ENCODE measurements at places on chromosomes 11 and 22.

GRCh38 chr11:4884361-4884760, 2.7 kb downstream of the OR51T1 start:
- no peak for DNase-seq

GRCh38 chr11:130476200-130476921, 27.9 kb downstream of the ADAMTS15 start:
- no peak for DNase-seq

- DNase-seq = no peak
These were observed 39.6 kb downstream of the QSER1 start for GRCh38 chr11:32932196-32932595.

DNA sequence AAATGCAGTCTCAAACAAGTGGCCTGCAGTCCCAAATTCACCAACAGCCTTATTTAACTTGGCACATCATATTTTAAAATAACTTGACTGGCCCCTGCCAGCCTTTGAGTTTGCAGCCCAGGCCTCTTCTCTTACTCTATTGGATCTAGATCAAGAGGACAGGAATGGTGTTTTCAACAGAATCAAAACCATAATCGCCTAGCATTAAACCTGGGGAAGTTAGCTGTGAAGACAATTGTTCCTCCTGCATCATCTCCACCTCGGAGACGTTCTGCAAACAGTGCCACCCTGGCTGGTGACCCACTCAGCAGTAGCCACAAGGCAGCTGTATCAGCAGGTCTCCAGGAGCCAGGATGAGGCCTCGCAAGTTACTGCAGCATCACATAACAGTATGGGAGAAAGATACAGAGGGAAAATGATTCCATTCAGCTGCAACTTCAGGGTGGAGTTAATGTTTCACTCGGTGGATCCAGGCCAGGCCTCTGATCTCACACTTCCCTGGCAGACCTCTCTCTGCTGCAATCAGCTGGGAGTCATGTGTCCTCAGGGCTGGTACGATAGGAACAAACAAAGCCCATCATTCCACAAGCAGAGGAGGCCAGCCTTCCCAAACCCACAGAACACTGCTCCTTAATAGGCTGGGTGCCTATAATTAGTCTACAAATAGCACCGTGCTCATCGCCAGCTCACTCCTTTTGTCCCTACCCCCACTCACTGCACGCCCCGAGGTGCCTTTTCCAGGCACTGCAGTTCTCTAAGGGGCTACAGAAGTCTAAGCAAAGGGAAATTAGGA, 18.6 kb upstream of the SCN2B start:
- DNase-seq = no peak

Data from stimulated activated CD4-positive, alpha-beta T cell treated with anti-CD3 and anti-CD28 coated beads, Interleukin-1b, Interleukin-23, amount 100 ng/mL, for 1 hour (primary cell).